ENCODE measurements at places on chromosomes 1 and 21. TPM values are rescaled to one million over a fixed set of nuclear protein-coding genes. Genes with fewer than 3 reads are reported as not detected.

DNA sequence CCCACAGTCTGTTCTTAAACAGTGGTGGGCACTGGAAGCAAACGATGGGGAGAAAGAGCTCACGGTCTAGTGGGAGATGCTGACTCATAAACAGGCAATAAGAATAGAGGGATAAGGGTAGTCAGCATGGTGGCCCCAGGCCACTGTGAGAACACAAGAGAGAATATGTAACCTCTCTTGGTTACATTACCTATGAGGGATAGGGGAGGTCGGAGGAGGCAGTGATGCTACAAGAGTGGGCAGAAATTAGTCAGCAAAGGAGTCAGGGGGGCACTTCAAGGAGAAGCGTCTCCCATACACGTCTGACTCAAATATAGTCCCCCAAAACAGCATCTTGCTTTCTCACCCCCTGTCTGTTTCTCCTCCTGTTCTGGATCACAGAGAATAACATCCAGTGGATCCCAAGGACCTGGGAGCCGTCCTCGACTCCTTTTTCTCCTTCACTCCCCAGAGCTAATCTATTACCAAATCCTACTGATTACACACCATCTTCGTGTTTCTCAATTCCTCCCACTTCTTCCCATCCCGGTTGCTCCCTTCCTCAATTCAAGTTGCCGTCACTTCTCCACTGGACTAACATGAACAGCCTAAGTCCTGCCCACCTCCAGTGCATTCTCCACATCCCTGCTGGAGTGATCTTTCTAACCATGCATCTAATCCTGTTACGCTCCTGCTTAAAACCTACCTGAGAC is 2.1 kb downstream of the SLAMF8 start:
- peak overlapping the region; percentile 84 for H3K4me3 ChIP-seq
- no peak for DNase-seq
- peaks cover 67% of the 10 kb centered on the region for H3K4me1 ChIP-seq
- H3K27ac ChIP-seq = peak overlapping the region; percentile 60

AK2 gene
- polyA plus RNA-seq = 138 TPM

GRCh38 chr1:89892816-89893215 is 72.0 kb downstream of the LRRC8D start:
- H3K27ac ChIP-seq = no peak overlapping the region
- H3K36me3 ChIP-seq = no peaks in the 10 kb centered on the region
- H3K4me3 ChIP-seq = no peak overlapping the region
- H3K27me3 ChIP-seq = no peaks in the 10 kb centered on the region

GBP7 gene
- not detected for polyA plus RNA-seq

GRCh38 chr1:210467440-210468043 is 138.8 kb downstream of the HHAT start:
- DNase-seq = no peak
- no peaks in the 10 kb centered on the region for H3K36me3 ChIP-seq
- no peak overlapping the region for H3K4me3 ChIP-seq

- no peak overlapping the region for H3K27ac ChIP-seq
- H3K4me3 ChIP-seq = no peak overlapping the region
- peaks cover 8% of the 10 kb centered on the region for H3K4me1 ChIP-seq
Measured at GRCh38 chr1:219781491-219781890, 146.9 kb downstream of the SLC30A10 start.

DNA sequence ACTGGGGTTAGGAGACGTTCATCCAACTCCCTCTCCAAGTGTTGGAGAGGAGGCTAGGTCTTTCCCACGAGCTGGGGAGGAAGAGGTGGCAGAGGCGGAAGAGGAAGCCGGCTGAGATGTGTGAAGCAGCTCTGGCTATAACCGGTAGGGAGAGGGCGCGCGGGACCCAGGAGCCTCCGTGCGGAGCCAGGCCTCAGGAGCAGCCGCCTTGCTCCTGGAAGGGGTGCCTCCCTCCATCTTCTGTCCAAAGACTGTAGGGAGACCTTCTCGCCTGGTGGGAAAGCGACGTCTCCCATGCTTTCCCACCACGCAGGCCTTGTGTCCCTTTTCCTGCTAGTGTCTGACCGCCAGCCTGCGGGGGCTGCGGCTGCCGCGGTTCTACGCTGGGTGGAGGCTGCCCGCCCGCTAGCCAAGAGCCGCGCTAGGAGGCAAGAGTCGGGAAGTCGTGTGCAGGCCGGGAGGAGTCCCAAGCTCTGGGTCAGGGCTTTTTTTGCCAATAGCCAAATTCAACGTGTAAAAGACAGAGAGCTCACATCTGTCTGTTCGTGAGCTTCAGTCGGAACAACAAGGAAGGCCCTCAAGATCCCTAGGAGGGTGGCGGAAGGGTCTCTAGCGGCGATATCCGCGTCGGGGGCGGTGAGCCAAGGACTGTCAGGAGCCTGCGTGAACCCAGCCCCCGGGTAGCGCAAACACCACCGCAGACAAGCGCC is 8.4 kb upstream of the NBPF11 start:
- peaks cover 3% of the 10 kb centered on the region for H3K4me1 ChIP-seq
- no peak overlapping the region for H3K27ac ChIP-seq
- peaks cover 4% of the 10 kb centered on the region for H3K36me3 ChIP-seq

GRCh38 chr1:225848030-225848955 is 33.9 kb downstream of the TMEM63A start:
- peak overlapping the region; percentile 80 for H3K4me3 ChIP-seq
- peaks cover 4% of the 10 kb centered on the region for H3K36me3 ChIP-seq
- H3K27ac ChIP-seq = peak overlapping the region; percentile 90
- DNase-seq = peak; percentile 66
- H3K27me3 ChIP-seq = peaks cover 8% of the 10 kb centered on the region

ERG gene
- not detected for polyA plus RNA-seq

DNA sequence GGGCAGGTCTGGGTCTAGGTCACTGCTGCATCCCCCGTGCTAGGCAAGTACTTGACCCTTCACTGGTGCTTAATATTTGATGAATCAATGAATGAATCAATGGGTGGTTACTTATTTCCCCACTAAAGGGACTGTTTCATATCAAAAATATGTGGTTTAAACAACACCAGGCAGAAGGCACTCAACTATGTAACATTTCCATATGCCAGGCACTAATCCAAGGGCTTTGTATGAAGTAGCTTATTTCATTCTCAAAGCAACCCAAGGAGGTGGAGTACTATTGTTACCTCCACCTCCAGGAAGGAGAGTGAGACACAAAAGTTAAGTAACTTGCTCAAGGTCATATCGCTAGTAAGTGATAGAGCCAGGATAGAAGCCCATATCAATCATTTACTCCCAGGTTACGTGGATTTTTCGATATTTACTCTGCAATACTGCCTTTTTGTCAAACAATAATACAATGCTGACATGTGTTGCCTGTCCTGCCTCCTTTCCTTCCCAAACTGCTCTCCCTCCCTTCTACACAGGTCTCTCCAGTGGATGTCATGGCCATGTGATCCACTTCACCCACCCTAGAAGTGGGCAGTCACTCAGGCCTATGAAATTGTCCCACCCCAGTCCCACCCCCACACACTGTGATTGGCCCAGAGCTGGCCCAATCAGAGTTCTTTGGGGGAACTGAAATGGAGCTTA is 142.8 kb downstream of the ETS2 start:
- no peak overlapping the region for H3K27ac ChIP-seq
- H3K4me3 ChIP-seq = no peak overlapping the region
- no peaks in the 10 kb centered on the region for H3K36me3 ChIP-seq
- no peaks in the 10 kb centered on the region for H3K4me1 ChIP-seq
- DNase-seq = no peak

HES3 gene
- polyA plus RNA-seq = not detected

DNA sequence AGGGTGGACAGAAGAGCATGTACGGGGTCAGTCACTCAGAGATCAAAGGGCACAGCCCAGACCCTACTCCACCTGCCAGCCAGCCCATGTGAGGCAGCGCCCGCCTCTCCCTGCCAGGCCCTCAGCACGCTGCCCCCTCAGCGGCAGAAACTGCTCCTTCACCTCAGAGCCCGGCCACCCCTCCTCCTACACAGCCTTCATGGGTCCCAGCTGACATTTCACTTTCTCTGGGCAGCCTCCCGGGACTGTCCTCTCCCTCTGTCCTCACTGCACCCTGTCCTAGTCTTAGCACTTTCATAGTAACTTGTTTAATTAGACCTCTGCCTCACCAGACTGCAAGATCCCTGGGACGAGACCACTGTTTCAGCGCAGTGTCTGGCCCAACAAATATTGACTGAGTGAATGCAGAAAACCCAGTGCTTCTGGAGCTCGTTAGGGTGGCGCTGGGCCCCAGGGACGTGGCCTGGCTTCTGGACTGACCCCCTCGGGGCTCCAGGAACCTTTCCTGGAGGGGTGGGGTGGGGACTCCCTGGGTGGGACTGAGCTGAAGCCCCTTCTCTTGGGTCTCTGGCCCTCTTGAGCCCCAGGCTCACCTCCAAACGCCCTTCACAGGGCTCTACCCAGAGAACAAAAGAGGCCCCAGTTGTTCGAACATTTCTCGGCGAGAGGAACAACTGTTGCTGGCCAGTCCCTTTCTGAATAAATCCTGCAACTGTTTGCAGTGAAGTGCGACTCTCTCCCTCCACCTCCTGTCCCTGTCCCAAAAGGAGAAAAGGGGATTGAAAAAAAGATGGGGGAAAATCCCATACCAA is 114.9 kb downstream of the CASZ1 start:
- peaks cover 36% of the 10 kb centered on the region for H3K4me1 ChIP-seq
- no peak overlapping the region for H3K4me3 ChIP-seq
- peaks cover 9% of the 10 kb centered on the region for H3K27me3 ChIP-seq

SCCPDH gene
- 29.4 TPM for polyA plus RNA-seq

TEKT2 gene
- not detected for polyA plus RNA-seq

GRCh38 chr21:44405948-44406872 is 49.1 kb upstream of the LRRC3 start:
- no peak overlapping the region for H3K4me3 ChIP-seq
- H3K4me1 ChIP-seq = no peaks in the 10 kb centered on the region
- H3K27ac ChIP-seq = peak overlapping the region; percentile 12
- H3K36me3 ChIP-seq = peaks cover 6% of the 10 kb centered on the region

ERRFI1 gene
- polyA plus RNA-seq = 1.1 TPM

RHBG gene
- polyA plus RNA-seq = not detected

- no peak overlapping the region for H3K27ac ChIP-seq
- no peaks in the 10 kb centered on the region for H3K36me3 ChIP-seq
- DNase-seq = no peak
Measured at GRCh38 chr1:18077657-18078215, 29.9 kb upstream of the IGSF21 start.

LRRC53 gene
- polyA plus RNA-seq = not detected

- DNase-seq = no peak
- H3K4me1 ChIP-seq = peaks cover 55% of the 10 kb centered on the region
- H3K27me3 ChIP-seq = peaks cover 3% of the 10 kb centered on the region
- peak overlapping the region; percentile 76 for H3K4me3 ChIP-seq
Measured at GRCh38 chr1:25676488-25676887, 59.9 kb downstream of the MAN1C1 start.

- no peaks in the 10 kb centered on the region for H3K4me1 ChIP-seq
- DNase-seq = no peak
- no peaks in the 10 kb centered on the region for H3K36me3 ChIP-seq
Measured at GRCh38 chr1:110581682-110582145, 24.4 kb downstream of the KCNA2 start.

- no peaks in the 10 kb centered on the region for H3K36me3 ChIP-seq
- no peak overlapping the region for H3K27ac ChIP-seq
- DNase-seq = no peak
- H3K4me3 ChIP-seq = no peak overlapping the region
- no peaks in the 10 kb centered on the region for H3K27me3 ChIP-seq
Measured at GRCh38 chr21:44263221-44263760, 1.6 kb upstream of the DNMT3L start.

GRCh38 chr1:227749916-227750710 is 14.9 kb downstream of the SNAP47 start:
- no peak overlapping the region for H3K4me3 ChIP-seq
- peaks cover 25% of the 10 kb centered on the region for H3K4me1 ChIP-seq
- DNase-seq = no peak
- peaks cover 16% of the 10 kb centered on the region for H3K36me3 ChIP-seq

DNA sequence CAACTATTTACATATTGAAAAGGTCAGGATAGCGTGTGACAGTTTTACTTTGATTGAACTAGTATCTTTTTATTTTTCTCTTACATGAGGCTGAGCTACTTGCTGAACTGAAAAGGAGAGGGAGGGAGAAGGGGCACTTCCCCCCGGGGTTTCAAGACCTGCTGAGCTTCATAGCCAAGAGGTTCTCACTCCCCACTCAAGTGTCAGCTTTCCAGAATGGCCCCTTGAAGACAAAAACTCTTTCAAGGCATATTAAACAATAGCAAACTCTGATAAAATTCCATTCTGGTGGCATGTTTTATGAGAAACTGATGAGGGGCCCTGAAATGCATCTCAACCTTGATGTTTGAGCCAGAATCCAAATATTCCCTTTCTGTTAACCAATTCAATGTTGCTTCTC is 143.0 kb downstream of the KAZN start:
- H3K4me3 ChIP-seq = no peak overlapping the region
- H3K27ac ChIP-seq = no peak overlapping the region
- no peaks in the 10 kb centered on the region for H3K36me3 ChIP-seq
- DNase-seq = no peak
- H3K4me1 ChIP-seq = no peaks in the 10 kb centered on the region
- H3K27me3 ChIP-seq = peaks cover 3% of the 10 kb centered on the region

POGZ gene
- 8.5 TPM for polyA plus RNA-seq

- no peak for DNase-seq
- H3K27ac ChIP-seq = no peak overlapping the region
- H3K27me3 ChIP-seq = no peaks in the 10 kb centered on the region
Measured at GRCh38 chr1:218772575-218772974, 401.1 kb upstream of the LYPLAL1 start.

SLAMF7 gene
- 379 TPM for polyA plus RNA-seq

DNA sequence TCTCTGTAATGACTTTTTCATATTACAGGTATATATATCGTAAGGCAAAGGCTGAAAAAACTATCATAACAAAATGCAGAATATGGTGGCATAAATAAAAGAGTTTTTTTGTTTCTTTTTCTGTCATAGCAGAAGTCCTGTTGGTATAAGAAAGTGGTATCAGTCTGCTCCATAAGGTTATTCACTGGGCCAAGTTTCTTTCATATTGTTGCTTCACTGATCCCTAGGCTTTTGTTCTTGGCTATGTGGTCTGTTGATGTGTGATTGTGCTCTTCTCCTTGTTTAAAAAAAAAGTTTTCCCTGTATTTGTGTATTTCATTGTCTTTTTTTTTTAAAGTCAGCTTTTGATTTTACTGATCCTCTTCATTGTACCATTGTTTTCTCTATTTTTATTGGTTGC is 26.0 kb downstream of the PTBP2 start:
- H3K27ac ChIP-seq = peak overlapping the region; percentile 31
- peaks cover 13% of the 10 kb centered on the region for H3K36me3 ChIP-seq
- DNase-seq = no peak
- H3K4me1 ChIP-seq = peaks cover 77% of the 10 kb centered on the region

GRCh38 chr1:154998201-154998780 is 4.3 kb upstream of the ZBTB7B start:
- no peaks in the 10 kb centered on the region for H3K36me3 ChIP-seq
- peaks cover 10% of the 10 kb centered on the region for H3K27me3 ChIP-seq
- no peak overlapping the region for H3K27ac ChIP-seq
- no peak overlapping the region for H3K4me3 ChIP-seq

OPTC gene
- not detected for polyA plus RNA-seq

CASQ1 gene
- polyA plus RNA-seq = not detected

DNA sequence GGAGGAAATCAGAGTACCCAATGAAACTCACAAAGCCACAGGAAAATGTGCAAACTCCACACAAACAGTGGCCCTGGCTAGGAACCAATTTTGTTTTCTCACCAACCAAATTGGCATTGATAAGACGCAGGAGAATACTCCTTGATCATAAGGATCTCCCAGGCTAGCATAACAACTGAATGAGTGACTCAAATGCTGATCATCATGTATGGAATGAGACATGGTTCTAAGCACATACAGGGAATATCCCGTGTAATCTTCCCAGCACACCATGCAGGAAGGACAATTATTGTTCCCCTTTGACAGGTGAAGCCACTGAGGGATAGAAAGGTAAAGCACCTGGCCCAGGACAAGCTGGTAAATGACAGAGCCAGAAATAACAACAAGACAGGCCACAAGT is 180.0 kb upstream of the DUSP10 start:
- peaks cover 2% of the 10 kb centered on the region for H3K27me3 ChIP-seq
- H3K4me1 ChIP-seq = no peaks in the 10 kb centered on the region
- no peak for DNase-seq
- H3K4me3 ChIP-seq = no peak overlapping the region
- peaks cover 3% of the 10 kb centered on the region for H3K36me3 ChIP-seq

Measured in immature natural killer cell (primary cell).